ENCODE measurements at places on chromosomes 5 and 9.

GRCh38 chr5:111401906-111402305 is 110.4 kb downstream of the STARD4 start:
- DNase-seq: no peak

GRCh38 chr5:145245354-145245753 is 589.8 kb downstream of the PRELID2 start:
- no peak for DNase-seq

GRCh38 chr5:124721229-124721735 is 25.2 kb downstream of the ZNF608 start:
- DNase-seq: no peak

GRCh38 chr5:179300581-179301180 is 44.6 kb downstream of the ADAMTS2 start:
- DNase-seq: no peak

DNA sequence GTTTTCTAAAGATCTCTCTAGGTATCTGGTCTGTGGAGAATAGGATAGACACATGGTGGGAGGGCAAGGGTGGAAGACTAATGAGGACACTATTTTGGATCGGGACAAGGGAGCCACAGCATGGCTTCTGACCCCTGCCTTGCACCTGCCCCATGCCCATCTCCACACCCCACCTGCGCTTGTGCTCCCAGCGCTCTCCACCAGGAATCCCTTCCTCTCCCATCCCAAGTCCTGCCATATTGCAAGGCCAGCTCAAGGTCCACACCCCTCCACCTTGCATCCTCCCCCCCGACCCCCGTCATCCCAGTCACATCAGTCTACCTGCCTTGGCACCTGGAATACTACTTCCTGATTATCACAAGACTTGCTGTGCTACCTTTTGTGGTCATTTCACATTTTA is 44.2 kb upstream of the RETREG1 start:
- no peak for DNase-seq

- DNase-seq: no peak
These were observed 23.1 kb upstream of the MVB12B start for GRCh38 chr9:126303488-126303887.
